Vagina (tissue), 2 donors: ENCODE measurements at places on chromosomes 16 and 17.
A peak's percentile ranks its signal among the peaks of the same experiment; 100 is the strongest.

DNA sequence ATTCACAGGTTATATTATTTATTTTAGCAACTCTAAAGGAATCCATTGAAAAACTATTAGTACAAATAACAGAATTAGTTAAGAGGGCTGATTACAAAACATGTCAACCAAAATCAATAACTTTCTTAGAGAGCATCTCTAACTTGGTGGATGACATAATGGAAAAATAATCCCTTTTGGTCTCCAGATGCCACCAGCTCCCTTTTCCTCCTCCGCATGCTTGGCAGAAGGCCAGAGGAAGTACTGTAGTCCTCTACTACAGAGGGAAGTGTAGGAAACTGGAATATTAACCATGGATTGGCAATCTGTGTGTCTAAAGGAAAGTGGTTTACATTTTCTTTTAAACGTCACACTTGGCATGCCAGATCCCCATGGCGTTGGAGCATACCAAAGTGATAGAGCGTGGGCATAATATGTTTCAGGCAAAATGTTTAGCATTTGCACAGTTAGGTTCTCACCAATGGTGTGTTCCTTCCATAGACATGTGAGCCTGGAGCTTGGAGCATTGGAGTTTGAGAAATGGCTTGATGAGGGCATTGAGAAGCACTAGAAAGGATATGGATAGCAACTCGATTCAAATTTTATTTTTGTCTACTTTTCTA, 106.3 kb downstream of the PRKCB start:
- DNase-seq = no peak

- DNase-seq = no peak
Observed at GRCh38 chr17:79836510-79836971, 2.7 kb downstream of the CBX4 start.

- DNase-seq = no peak
Observed at GRCh38 chr17:31918701-31919128, 17.2 kb upstream of the UTP6 start.

DNA sequence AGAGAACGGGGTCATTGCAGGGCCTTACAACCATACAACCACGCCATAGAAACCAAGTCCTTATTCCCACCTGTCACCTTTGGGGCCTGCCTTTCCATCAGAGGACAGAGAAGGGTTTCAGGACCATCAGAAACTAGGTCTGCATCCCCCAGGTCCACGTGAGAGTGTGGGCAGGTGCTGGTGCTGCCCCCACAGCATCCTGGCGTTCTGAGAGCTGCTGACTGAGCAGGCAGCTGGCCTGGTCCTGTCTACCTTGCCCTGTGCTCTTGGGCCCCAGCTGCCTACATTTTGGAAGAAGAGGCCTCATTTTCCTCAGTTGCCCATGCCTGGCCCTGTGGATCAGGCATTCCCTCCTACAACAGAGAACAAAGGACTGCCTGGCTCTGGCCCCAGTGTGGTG, 21.6 kb downstream of the ZNF276 start:
- DNase-seq = no peak

DNA sequence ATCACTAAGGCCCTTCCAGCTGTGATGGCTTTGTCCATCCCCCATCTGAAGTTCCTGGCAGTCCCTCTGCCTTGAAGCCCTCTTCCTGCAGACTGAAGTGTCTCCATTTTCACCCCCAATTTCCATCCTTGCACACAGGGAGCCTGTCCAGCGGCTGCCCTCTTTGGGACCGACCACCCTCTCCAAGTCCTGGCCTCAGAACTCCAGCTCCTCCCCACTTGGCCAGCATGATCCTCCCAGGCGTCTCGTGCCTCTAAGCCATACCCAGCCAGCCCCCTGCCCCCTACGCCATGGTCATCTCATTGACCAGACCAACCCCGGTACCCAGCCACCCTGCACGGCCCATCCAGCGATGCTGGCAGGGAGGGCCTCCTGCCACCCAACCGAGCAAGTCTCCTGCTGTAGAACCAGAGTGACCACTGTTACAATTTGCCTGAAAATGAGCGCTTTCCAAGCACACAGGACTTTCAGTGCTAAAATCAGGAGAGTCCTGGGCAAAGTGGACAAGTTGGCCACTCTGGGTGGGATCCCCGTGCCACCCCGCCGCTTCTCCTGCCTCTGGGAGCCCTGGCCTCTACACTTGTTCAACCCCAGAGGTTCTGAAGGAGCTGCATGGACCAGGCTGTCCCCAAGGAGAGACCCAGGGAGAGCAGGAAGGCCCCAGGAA, 362.0 kb downstream of the SEC14L1 start:
- DNase-seq = no peak

GRCh38 chr17:42704490-42704836, 22.1 kb downstream of the CNTNAP1 start:
- no peak for DNase-seq

- no peak for DNase-seq
Observed at GRCh38 chr17:82590881-82591539, 57.2 kb downstream of the WDR45B start.

DNA sequence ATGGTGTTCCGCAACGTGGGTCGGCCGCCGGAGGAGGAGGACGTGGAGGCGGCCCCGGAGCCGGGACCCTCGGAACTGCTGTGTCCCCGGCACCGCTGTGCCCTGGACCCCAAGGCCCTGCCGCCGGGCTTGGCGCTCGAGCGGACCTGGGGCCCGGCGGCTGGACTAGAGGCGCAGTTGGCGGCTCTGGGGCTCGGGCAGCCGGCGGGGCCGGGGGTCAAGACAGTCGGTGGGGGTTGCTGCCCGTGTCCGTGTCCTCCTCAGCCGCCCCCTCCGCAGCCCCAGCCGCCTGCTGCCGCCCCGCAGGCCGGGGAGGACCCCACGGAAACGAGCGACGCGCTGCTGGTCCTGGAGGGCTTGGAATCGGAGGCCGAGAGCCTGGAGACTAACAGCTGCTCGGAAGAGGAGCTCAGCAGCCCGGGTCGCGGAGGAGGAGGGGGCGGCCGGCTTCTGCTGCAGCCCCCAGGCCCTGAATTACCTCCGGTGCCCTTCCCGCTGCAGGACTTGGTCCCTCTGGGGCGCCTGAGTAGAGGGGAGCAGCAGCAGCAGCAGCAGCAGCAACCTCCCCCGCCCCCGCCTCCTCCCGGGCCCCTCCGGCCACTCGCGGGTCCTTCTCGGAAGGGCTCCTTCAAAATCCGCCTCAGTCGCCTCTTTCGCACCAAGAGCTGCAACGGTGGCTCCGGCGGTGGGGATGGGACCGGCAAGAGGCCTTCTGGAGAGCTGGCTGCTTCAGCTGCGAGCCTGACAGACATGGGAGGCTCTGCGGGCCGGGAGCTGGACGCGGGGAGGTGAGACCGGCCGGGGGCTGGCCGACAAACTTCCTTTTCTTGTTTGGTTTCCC, 821 bp downstream of the SOCS7 start:
- DNase-seq = no peak

DNA sequence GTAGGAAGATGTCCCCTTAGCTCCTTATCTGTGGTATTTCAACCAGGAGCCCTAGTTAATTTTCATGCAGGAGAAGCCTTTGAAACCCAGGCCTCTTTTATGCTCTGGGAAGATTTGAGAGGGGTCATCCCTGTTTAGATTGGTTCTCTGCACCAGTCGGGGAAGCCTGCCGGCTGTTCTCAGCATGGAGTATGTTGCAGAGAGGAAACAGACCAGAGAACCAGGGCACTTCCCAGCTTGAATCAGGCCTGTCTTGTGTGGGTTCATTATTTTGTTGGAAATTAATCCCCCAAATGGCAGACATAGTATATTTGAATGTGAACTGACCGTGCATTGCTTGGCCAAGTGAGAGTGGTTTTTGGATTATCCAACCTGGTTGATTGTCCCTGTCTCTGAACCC, 1082.1 kb upstream of the RBFOX1 start:
- DNase-seq = no peak

DNA sequence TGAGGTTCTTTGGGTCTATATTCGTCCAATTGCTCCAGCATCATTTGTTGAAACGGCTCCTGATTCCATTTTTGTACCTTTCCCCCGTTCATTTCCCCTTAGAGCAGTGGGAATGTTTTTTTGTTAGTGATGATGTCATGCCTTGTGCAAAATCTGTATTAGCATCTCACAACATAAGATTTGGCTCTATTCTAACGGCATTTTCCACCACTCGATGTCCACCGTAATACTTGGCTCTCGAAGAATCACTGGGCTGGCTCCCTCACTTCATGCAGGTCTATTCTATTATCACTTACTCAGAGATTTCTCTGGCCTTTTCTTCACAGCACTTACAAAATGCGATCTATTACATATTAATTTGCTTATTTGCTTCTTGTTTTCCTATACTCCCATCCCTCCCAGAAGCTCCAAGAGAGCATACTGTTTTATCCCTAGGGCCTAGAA, 571 bp upstream of the NME1 start:
- no peak for DNase-seq

DNA sequence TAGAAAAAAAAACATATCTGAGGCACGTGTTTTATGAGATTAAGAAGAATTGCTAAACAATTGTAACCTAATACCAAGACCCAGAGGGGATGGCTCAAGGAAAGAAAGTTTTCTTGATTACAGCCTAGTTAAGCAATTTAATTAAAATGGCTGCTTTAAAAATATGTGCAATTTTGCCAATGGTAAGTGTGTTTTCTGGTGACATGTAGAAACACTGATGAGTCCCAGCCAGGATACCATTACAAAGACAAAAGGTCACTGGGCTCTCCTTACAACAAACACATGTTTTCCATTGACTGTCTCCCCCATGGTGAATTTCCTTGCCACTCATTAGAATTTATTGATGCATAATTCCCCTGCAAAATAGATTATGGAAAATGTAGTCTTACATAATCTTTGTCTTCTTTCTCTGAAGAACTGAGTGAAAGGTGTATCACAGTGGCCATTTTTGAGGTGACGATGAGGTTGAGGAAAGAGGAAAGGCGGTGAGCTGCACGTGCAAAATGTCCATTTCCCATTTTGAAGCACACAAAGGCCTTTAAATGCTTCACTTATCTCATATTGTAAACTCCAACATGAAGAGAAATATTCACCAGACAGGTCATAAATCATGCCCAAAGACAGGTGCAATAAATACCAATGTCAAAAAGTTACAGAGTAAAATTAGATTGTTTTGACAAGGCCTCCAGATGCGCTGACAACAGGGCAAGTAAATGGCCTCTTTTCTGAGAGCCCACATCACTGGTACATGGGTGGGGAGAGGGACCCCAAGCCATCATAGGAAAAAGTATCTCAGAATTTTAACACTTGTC, 696.9 kb downstream of the KCNJ2 start:
- DNase-seq = no peak

DNA sequence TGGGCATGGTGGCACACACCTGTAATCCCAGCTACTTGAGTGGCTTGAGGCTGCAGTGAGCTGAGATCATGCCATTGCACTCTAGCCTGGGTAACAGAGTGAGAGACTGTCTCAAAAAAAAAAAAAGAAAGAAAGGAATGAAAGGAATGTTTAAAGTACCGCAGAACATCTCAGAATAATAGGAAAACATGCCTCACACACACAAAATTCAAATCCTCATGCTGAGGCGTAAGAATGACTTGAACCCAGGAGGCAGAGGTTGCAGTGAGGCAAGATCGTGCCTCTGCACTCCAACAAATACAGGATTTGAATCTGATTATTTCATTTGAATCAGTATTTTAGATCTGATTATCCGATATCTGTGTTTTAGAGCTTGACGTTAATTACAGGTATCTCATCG, 21.3 kb upstream of the GAA start:
- DNase-seq = no peak

- DNase-seq = no peak
Observed at GRCh38 chr16:29916979-29917378, 9.0 kb downstream of the KCTD13 start.

DNA sequence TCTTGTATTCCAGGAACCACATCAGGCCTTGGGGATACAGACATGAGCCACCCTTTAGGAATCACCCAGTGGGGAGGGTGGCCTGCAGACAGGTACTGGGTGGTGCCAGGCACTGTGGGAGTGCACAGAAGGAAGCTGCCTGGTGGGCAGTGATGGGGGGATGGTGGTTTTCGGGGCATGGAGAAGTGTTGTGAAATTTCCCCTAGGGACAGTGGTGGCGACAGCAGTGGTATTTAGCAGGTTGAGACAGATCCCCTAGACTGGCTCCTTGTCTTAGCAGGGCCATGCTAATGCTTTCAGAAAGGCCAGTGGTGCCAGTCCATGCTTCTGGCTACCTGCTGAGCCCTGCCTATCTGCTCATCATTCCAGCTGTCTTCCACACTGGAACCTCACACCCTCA, 129.6 kb downstream of the SPACA3 start:
- DNase-seq = no peak

- DNase-seq = peak; percentile 90
Observed at GRCh38 chr17:80544655-80545498, at the start of gene RPTOR. RPTOR (plus strand) TSS chr17:80544838; CDS start chr17:80545630, 792 bp downstream.

- no peak for DNase-seq
Observed at GRCh38 chr16:30509081-30509765, 17.1 kb downstream of the ZNF768 start.

- no peak for DNase-seq
Observed at GRCh38 chr17:51807460-51807859, 351.1 kb downstream of the CA10 start.

DNA sequence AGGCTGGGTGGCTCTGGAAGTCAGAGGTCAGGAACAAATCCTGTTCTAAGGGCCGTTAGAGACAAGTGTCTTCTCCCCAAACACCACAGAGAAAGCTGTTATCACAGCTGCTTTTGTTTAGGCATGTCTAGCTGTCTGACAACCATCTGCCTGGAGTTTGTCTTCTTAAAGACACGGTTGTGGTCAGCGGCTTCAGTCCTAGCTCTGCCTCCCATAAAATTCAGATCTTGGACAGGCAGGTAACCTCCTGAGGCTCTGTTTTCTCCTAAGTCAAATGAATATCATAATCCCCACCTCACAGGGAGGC, 2.3 kb upstream of the ITGA3 start:
- no peak for DNase-seq

DNA sequence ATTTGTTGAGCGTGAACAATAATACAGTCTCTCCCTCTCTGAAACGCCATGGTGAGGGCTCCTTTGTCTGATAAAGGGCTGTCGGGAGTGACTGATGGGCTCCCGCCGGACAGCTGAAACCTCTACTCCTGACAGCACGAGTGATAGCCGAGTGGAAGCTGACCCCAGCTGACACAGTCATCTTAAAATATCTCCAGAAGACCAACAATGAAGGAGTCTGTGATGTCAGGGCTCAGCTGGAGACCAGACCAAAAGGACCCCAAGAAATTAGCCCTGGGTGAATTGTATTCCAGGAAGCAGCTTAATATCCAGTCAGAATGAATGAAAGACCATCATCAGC, 22.4 kb downstream of the CCDC182 start:
- DNase-seq = no peak

DNA sequence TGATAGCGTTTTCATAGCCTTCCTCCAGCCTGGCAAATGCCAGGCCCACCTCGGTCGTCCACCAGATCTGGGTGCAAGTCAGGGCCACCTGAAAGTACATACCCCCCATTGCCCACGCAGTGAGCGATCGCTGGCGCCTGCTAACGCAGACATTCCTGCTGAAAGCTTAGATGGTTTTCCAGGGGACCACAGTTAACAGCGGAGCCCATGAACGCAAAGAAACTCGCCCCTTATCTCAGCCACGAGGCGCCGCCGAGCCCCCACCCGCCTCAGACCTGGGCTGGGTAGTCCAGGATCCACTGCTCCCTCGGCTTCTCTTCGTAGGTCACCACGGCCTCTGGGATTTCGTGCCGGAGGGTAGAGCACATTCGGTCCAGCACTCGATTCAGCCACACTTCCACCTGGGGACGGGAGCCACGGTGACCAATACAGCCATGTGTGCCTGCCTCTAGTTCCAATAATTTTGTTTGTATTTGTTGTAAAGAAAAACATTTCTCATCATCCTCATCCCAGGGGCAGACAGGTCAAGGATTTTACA, 74.5 kb downstream of the DNAH17 start:
- DNase-seq = no peak

- no peak for DNase-seq
Observed at GRCh38 chr17:28519236-28519635, 13.1 kb downstream of the FOXN1 start.

- DNase-seq = no peak
Observed at GRCh38 chr16:85592700-85593493, 20.2 kb upstream of the GSE1 start.
